ENCODE measurements at places on chromosomes 5 and 9.

- DNase-seq: no peak
Observed at GRCh38 chr5:135231289-135231688, 167.7 kb downstream of the MACROH2A1 start.

- DNase-seq: peak; percentile 63
Observed at GRCh38 chr5:10859393-10860195, 98.6 kb upstream of the DAP start.

GRCh38 chr9:100581661-100582060, 3.8 kb downstream of the CAVIN4 start:
- no peak for DNase-seq

DNA sequence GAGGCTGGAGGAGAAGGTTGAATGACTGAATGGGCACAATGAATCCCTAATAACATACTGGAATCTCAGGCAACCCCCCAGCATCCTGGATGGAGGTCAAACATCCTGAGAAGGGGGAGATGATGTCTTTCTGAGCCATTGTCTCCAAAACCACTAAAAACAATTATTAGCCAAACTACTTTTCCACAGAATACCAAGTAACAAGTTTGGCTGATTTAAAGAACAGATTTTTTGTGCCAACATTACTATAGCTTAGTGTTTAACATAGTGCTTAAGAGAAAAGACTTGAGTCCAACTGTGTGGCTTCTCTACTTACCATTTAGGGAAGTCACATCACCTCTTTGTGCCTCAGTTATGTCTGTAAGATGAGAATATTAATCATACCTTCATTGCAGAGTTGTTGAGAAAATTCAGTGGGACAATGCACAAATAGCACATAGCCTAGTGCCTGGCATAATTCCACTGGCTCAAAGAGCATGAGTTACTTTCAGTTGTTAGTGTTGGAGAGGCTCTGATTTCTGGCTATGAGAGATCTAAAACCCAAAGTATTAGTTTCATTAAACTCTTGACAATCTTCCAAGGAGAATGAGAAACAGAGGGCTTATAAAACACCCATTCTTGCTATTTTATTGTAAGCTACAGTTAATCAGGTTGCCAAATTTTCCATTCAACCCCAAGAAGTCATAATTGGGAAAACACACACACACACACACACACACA, 111.3 kb upstream of the NR3C1 start:
- no peak for DNase-seq

- DNase-seq: peak; percentile 35
Observed at GRCh38 chr9:126295936-126296600, 30.6 kb upstream of the MVB12B start.

- DNase-seq: no peak
Observed at GRCh38 chr9:91240596-91241165, 121.0 kb downstream of the AUH start.

GRCh38 chr9:130320723-130321481, 55.3 kb downstream of the HMCN2 start:
- no peak for DNase-seq

DNA sequence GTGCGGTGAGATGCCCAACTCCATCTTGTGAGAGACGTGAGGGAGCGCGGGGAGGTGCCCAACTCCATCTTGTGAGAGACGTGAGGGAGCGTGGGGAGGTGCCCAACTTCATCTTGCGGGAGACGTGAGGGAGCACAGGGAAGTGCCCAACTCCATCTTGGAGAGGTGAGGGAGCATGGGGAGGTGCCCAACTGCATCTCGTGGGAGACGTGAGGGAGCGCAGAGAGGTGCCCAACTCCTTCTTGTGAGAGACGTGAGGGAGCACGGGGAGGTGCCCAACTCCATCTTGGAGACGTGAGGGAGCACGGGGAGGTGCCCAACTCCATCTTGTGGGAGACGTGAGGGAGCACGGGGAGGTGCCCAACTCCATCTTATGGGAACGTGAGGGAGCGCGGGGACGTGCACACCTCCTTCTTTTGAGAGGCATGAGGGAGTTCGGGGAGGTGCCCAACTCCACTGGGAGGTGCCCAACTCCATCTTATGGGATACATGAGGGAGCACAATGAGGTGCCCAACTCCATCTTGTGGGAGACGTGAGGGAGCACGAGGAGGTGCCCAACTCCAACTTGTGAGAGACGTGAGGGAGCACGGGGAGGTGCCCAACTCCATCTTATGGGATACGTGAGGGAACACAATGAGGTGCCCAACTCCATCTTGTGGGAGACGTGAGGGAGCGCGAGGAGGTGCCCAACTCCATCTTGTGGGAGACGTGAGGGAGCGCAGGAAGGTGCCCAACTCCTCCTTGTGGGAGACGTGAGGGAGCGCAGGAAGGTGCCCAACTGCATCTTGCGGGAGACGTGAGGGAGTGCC, 235.4 kb downstream of the CACNA1B start:
- DNase-seq: peak; percentile 29

- DNase-seq: no peak
Observed at GRCh38 chr5:133730346-133730745, 118.0 kb upstream of the FSTL4 start.

DNA sequence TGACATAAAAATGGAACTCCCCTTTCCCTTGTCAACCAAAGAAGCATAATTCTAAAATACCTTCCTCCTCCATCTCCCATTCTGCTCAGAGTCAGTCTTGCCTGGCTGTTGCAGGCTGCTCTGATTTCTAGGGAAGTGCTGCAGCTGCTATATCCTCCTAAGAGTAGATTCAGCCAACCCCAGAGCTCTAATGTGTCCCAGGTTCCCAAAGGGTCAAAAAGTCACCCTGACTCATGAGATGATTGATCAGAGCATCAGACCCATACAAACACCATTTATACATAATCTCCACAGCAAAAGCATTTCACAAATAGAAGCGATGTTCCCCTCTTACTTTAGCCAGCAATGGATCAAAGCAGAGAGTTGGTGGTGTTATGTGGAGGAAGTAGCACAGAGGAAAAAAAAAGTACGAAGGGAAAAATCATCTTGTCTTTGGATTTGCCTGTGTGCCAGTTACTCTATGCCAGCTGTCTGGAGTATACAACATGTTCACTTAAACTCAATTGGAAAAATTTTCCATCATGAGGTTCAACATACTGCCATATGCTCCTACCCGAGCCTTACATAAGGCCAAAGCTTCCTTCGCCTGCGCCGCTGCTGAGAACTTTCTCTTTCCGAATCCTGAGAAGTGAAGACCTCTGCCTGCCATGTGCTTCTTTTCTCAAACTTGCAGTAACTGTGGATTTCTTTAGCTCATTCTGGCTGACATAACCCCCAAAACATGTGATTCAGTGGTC, 258.0 kb downstream of the TLE4 start:
- no peak for DNase-seq

DNA sequence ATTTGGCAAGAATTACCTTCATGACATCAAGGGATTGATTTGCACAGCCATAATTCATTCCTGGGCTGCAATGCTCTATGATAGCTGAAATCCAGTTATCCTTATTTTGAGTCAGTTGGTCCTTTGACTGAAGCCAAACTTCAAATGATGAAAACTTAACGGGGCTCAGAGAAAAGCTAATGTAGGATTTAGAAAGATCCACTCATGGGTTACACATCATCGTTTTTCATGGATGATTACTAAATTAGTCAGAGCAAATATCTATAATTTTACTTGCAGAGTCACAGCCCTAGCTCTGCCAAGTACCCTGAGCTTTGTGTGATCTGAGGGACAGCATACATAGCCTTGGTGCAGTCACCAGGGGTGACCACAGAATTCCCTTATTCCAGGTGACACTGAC, 27.3 kb upstream of the MUSK start:
- no peak for DNase-seq
